ENCODE measurements at places on chromosomes 11 and 22.

- no peak for DNase-seq
Measured at GRCh38 chr11:85123752-85124231, 503.4 kb downstream of the DLG2 start.

GRCh38 chr11:110587129-110587528, 125.1 kb downstream of the ARHGAP20 start:
- no peak for DNase-seq

- DNase-seq: no peak
Measured at GRCh38 chr11:6876914-6877313, 489 bp downstream of the OR10A4 start.

GRCh38 chr11:34975482-34975881, 59.1 kb downstream of the PDHX start:
- DNase-seq: no peak

- no peak for DNase-seq
Measured at GRCh38 chr11:133570376-133570775, 38.1 kb upstream of the OPCML start.

GRCh38 chr11:1586699-1587098, 1.6 kb upstream of the KRTAP5-1 start:
- no peak for DNase-seq

GRCh38 chr11:64027651-64028397, 7.9 kb upstream of the FLRT1 start:
- no peak for DNase-seq

GRCh38 chr11:109745996-109746625, 324.1 kb downstream of the C11orf87 start:
- DNase-seq: no peak

DNA sequence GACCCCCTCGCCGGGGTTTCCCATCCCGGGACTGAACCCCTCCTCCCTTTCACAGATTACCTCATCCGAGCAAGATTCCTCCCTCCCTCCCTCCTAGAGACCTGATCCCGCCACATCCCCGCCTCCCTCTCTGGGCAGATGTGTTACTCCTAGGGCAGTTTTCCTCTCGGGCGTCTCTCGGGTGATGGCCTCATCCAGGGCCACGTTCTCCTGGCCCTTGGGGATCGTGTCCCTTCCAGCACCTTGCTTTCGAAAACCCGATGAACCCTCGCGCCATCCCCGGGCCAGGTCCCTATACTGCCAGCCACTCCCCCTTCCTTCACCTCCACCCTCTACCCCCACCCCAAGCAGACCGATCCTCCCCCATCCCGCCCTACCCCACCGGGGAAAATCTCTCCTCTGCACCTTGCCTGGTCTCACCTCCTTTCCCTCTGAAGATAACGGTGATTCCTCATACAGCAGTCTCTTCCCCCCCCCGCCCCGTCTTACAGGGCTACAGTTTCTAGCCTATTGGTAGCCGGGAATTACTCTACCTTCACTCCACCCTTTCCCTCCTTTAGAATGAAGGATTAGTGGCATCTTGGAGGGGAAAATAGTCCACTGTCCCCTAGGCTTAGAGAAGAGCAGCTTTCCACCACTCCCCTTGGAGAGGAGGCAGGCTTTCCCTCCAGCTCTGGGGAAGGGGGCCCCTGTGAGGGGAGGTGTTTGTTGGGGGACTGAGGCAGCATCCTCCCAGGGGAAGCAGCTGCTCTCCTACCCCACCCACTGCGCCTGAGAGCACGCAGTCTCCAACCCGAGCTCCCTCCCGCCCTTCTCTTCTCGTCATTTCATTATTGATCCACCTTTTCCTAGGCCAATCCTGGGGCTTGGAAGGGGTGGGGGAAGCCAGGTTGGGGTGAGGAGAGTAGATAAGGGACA, 1.2 kb downstream of the KMT2A start:
- peak; percentile 34 for DNase-seq

- DNase-seq: no peak
Measured at GRCh38 chr22:42714768-42715390, 5.8 kb downstream of the A4GALT start.

- DNase-seq: peak; percentile 74
Measured at GRCh38 chr22:37985751-37986281, 1.5 kb upstream of the SOX10 start.

- DNase-seq: no peak
Measured at GRCh38 chr22:50153056-50153755, 17.3 kb upstream of the PANX2 start.

DNA sequence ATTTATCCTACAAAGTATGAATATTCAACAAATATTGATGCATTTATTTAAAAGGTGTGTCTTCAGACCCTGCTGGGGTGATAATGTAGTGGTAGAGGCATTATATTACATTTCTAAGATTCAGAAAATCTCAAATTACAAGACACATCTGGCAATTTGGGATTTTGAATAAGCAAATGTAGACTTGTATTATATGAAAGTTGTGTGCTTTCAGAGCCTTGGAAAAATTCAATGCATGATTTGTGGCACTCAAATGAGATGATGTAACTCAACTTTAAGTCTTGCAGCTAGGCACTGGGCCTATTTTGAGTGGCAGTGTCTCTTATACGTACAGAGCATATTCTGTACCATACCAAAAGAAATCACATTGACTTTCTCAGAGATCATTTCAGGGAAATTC, 214.4 kb downstream of the ETS1 start:
- DNase-seq: no peak

GRCh38 chr22:43878079-43878795, 13.6 kb downstream of the PNPLA5 start:
- peak; percentile 10 for DNase-seq

DNA sequence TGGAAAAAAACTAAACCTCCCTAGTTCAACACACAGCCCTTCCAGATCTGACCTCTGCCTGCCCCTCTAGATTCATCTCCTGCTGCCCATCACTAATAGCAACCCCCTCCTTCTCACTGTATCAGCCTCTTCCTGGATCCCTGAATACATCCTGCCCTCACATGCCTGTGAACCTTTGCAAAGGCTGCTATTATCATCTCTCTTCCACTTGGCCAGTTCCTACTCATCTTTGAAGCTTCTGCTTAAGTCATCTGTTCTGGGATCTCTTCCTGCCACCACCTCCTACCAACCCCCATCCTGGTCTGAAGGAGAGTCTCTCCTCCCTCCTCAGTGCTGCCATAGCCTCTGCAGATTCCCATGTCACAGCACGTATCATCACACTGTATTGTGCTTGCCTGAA, 38.0 kb upstream of the AMOTL1 start:
- no peak for DNase-seq

DNA sequence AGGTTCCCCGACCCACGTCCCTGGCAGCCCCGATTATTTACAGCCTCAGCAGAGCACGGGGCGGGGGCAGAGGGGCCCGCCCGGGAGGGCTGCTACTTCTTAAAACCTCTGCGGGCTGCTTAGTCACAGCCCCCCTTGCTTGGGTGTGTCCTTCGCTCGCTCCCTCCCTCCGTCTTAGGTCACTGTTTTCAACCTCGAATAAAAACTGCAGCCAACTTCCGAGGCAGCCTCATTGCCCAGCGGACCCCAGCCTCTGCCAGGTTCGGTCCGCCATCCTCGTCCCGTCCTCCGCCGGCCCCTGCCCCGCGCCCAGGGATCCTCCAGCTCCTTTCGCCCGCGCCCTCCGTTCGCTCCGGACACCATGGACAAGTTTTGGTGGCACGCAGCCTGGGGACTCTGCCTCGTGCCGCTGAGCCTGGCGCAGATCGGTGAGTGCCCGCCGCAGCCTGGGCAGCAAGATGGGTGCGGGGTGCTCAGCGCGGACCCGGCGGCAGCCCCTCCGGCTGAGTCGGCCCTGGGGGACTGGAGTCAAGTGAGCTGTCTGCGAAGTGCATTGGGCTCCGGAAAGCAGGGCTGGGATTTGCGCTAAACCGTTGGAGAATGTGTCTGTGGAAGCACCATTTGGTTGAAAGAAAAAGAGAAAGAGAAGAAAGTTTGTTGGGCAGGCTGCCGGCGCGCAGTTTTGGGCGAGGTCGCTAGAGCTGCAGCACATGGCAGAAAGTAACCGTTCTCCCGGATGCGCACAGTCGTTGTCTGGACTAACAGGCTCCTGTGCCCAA, at the start of gene CD44:
Gene CD44, plus strand, starts transcription at position 229 of the 779 bp plus-strand sequence. Its CDS starts 133 bp downstream, at position 362.
- DNase-seq: no peak

DNA sequence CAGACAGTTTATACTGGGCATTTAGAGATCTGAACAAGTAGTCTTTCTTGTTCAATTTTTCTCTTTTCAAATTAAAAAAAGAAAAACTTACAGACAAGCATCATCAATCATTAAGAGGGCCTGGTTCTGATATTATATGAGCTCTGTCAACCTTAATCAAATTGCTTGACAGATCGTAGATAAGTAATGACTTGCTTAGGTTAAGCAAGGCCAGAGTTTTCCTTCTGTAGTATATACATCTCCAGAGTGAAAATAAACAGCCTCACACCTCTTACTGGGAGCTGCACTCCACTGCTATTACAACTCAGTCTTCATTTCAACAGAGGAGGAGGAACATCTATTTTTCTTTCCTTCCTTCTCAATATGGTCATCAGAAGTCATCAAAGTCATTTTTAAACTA, 13.5 kb downstream of the CDON start:
- DNase-seq: no peak

DNA sequence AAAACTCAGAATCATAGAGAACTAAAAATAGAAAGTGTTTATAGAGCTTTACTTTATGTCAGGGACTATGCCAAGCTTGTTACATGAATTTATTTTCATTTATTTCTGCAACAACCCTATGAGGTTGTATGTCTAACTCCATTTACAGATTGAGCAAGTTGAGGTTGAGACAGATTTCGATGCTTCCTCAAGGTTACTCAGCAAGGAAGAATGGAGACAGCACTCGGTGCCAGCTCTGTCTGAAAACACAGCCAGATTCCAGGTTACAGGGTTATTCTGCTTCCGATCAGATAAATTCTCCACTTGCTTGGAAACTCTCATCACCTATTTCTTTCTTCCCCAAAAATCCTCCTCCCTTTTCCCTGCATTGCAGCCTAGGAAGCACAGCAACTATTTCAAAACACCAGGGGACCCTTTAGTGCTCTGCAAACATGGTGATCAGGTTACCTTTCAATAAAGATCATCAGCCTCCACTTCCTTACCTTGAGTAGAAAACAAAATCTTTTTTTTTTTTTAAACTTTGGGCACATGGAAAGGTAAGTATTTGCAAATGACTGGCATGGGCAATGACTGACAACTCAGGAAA, 7.0 kb downstream of the MMP3 start:
- no peak for DNase-seq

DNA sequence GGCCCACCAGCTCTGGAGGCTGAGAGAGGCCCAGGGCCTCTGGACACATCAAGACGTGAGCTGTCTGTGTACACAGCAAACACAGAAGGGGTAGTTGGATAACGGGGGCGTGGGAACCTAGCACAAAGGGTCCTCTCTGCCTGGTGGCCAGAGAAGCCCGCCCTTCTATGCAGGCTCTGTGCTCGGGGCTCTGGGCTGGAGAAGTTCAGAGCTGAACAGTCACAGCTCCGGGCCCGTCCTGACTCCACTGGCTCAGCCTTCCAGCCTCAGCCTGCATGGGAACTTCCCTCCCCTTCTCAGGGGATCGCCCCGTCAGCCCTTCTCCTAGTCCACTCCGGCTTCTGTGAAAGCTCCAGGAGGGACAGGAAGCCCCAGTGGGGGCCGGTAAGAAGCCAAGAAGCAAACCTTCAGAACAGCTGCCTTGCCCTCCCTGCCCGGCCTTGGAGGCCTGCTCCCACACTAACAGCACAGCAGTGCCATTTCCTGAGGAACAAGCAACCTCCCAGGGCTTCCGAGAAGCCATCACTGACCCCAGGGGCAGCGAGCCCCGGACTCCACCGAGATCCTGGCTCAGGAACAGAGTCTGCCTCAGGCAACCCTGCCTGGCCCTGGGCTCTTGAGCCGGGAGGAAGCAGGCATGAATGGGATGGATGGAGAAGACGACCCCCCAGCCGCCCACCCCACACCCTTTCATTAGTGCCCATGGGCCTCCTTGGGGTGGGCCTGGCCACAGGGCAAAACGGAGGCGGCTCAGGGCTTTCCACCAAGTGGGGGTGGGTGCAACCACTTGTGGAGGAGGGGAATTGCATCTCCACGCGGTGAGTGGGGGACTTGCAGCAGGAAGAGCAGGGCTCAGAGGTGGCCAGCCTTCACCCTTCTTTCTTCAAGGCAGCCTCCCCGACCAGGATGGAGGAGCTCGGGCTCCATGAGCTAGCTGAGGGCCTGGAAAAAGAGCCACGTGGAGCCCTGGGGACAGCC, 119.8 kb downstream of the ST3GAL4 start:
- DNase-seq: no peak

DNA sequence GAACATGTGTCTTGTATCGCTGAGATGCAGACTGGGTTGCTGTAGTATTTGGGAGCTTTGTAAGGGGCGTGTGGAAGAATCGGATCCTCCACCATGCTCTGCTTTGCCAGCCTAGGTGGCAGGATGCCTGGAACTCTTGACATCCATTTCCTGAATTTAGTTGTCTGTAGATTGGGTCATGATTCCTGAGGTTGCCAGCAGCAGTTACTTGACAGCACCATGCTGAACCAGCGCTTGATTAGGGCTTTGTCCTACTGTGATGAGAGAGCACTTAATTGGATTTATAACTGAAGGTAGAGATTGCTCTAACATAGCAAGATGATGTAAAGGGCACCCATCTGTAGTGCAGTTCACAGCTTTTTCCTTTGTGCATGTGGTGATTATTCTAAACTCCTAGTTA, 75.6 kb upstream of the HORMAD2 start:
- DNase-seq: no peak

DNA sequence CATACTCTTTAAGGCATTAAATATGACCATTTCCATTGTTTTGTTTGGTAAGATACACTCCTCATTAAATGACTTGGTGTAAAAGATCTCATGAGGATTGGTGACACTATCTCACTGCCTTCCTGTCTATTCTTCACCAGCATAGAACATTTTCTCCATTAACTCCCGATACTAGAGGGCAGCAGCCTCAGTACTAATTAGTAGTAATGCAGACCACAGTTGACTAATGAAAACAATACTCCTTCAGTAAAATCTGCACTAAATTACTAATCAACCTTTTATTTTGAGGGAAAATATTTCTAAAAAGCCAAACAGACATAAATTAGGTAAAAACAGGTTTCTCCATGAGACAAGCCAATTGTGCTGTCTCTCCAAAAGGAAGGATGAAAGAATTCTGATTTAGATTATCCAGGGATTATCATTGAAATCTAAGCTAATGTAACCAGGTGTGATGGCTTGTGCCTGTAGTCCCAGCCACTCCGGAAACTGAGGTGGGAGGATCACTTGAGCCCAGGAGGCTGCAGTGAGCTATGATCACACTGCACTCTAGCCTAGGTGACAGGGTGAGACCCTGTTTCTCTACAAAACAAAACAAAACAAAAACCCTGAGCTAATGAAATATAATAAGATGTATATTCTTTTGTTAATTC, 9.4 kb downstream of the PGM2L1 start:
- DNase-seq: peak; percentile 73

- DNase-seq: no peak
Measured at GRCh38 chr11:11415901-11416300, 62.9 kb upstream of the CSNK2A3 start.

- DNase-seq: no peak
Measured at GRCh38 chr22:42977569-42977968, 37.4 kb downstream of the PACSIN2 start.

GRCh38 chr11:130526846-130527245, 78.4 kb downstream of the ADAMTS15 start:
- DNase-seq: no peak

GRCh38 chr22:25085930-25086901, 113.4 kb upstream of the CRYBB3 start:
- no peak for DNase-seq

GRCh38 chr11:116275635-116276034, 497.2 kb downstream of the BUD13 start:
- no peak for DNase-seq

All from dorsolateral prefrontal cortex (tissue), 122 donors.